ENCODE measurements at places on chromosomes 12 and 14.

DNA sequence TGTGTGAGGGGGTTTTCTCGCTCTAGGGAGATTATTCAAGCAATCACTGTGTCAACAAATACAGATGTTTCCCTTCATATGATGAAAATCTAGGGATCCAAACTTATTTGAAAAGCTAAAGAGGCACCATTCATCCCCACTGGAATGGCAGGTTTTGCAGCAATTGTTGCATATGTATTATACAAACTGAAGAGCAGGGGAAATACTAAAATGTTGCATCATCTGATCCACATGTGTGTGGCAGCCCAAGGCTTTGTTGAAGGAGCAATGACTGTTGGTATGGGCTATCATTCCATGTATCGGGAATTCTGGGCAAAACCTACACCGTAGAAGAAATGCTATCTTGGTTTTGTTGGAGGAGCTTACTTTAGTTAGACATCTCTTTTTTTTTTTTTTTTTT lies 4.1 kb upstream of the PRPF40B start:
- DNase-seq = no peak

DNA sequence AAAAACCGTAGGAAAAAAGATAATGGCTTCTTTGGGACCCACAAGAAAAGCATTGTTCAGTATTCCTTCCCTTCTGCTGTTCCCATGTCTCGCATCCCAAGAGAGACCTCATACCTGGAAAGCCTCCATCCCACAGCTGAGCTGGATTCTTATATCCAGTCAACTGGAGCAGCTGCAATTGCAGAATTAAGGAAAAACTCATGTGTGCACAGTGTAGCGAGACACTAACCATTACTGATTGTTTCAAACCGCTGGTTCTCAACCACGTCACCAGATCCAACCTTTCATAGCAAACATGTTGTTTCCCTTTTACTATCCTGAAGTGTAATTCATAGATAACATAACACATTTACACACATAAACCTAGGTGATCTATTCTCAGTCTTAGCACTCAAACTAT lies 5.5 kb upstream of the RNASE10 start:
- no peak for DNase-seq

- no peak for DNase-seq
These were observed 116.7 kb downstream of the PRKCH start for GRCh38 chr14:61438036-61438435.

GRCh38 chr14:90785471-90785870 lies 30.8 kb downstream of the TTC7B start:
- DNase-seq = no peak

GRCh38 chr12:28941248-28941647 lies 207.8 kb upstream of the FAR2 start:
- no peak for DNase-seq

DNA sequence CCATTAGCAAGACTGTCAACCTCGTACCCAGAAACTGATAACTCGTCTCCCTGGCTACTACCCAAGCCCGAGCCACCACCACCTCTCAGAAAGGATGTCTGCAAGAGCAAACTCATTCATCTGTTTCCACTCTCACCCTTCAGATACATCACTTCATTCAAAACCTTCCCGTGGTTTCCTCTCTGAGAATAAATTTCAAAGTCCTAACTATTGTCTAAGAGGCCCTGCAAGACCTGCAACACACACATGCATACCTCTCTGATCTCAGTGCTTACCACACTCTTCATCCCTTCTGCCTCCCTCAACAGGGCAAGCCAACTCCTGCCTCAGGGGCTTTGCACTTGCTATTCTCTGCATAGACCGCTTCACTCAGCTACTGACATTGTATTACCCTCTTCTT lies 40.6 kb downstream of the PPP1R13B start:
- no peak for DNase-seq

GRCh38 chr14:50451854-50452253 lies 55.2 kb upstream of the CDKL1 start:
- no peak for DNase-seq

DNA sequence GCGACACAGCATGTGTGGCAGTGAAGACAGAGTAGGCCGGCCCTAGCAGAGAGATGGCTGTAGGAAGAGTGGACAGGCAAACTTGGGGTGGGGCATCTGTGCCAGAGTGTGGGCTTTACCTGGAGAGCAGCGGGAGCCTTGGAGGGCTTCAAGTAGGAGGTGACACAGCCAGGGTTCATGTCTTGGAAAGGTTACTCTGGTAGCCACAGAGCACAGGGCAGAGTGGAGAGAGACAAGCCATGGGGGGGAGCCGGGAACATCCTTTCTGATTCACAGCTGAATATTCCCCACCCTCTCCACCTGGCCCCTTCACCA lies 53.5 kb upstream of the DIO3 start:
- no peak for DNase-seq

GRCh38 chr12:6635375-6635855 lies 344 bp downstream of the LPAR5 start:
- peak; percentile 53 for DNase-seq

GRCh38 chr12:18982226-18982949 lies 147.1 kb upstream of the PLEKHA5 start:
- no peak for DNase-seq

- no peak for DNase-seq
These were observed 13.3 kb downstream of the GLIPR1L2 start for GRCh38 chr12:75404231-75404630.

DNA sequence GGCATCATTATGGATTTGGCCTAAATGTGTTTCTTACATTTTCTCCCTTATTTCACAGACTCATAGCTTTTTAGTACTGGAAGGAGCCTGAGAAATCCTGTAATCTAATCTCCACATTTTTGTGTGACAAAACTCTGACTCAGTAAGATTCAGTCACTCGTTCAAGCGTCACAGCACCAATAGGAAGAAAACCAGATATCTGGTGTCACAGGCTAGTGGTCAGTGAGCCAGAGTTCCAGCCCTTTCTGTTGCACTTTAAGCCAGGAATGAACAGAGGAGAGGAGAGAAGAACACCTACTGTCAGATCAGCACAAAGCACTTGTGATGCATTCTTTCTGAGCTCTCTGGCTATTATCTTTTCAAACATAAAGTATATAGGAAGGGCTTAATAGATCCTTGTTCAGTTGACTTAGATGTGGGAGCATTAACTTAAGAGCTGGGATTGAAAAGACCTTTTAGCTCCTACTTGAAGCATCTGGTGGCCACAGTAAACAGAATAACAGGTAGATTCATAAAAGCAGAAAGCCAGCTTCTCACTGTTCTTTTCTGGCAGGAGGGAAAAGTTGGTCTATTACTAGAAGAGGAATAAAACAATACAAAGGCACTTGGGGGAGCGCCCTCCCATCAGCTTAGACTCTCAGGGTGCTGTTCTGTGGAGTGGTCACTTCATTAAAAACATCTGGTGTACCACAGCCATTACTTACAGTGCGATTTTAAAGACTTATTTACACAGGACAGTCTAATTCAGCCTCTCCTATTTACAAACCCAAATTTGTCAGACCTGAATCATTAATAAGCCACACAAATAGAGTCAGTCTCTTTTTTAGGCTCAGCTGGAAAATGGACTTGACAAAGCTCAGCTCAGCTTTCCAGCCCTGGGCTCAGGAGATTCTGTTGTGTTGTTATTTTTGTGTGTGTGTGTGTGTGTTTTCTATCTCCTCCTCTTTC lies 12.2 kb upstream of the NID2 start:
- no peak for DNase-seq

- no peak for DNase-seq
These were observed 1.5 kb downstream of the KRT73 start for GRCh38 chr12:52616680-52617402.

- no peak for DNase-seq
These were observed 721.3 kb upstream of the USP15 start for GRCh38 chr12:61538951-61539350.

GRCh38 chr14:27072589-27072988 lies 474.8 kb upstream of the NOVA1 start:
- DNase-seq = no peak

DNA sequence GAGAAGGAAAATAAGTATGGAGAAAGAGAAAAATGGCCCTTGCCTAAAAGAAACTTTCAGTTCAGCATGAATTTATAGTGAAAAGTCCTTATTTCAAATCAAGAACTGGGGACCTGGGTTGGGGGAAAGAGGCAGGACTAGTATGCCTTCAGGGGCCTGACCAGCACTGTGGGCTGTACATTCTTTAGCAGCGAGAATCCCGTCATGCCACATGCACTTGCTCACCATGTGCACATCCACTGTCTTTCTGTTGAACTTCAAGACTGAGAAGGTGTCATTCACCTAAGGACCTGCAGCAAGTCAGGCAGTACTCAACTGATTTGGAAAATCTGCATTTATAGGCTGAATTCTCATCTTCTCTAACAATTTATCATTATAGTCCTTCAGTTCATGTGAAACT lies 50.2 kb downstream of the RAB35 start:
- DNase-seq = no peak

DNA sequence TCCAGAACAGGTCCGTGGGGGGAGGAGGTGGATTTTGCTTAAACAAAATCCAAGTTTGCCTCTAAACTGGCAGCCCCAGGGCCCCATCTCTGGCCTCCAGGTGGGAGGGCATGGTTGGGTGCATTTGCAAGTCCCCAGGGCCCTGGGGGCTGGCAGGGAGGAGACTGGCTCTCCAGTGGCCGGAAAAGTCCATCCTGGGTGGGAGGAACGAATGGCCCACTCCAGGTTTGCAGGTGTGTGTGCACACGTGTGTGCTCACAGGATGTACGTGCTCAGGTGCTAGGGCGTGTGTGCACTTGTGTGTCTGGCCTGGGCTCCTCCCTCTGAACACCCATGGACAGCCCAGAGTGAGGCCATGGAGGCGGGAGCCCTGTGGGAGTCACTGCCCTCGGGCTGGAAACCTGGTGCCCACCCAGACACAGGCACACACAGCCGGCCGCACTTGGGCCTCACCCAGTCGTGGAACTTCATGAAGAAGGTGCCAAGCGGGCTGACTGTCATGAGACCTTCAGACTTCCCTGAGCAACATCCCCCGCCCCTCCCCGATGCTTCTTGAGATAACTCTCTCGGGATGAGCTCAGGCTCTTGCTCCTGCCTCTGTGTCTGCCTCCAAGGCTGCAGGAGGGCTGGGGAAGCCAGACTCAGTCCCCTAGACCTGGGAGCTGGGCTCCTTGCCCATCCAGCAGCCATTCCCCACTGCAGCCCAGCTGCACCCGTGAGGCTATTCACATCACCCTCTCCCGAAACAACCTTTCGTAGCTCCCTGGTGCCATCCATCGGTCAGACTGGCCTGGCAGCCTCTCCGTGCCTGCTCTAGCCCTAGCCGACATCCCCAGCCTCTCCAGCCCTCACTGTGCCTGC lies 9.4 kb downstream of the AHNAK2 start:
- DNase-seq = no peak

- no peak for DNase-seq
These were observed 38.3 kb downstream of the RAD51B start for GRCh38 chr14:67857778-67858350.

DNA sequence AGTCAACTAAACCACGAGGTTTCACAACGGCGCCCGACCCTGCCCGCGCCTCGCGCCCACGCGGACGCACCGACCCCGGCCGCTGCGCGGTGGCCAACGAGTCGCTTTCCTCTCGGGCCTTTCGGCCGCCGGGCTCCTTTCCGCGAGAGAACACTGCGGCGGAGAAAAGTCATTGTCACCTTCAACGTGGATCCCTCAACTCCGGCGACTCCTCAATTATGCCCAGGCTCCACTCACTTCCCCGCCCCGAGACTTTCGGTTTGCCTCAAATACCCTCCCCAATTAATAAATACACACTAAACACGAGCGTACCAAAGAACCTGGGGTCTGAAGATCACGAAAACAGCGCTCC lies 450 bp downstream of the SINHCAF start:
- DNase-seq = no peak

DNA sequence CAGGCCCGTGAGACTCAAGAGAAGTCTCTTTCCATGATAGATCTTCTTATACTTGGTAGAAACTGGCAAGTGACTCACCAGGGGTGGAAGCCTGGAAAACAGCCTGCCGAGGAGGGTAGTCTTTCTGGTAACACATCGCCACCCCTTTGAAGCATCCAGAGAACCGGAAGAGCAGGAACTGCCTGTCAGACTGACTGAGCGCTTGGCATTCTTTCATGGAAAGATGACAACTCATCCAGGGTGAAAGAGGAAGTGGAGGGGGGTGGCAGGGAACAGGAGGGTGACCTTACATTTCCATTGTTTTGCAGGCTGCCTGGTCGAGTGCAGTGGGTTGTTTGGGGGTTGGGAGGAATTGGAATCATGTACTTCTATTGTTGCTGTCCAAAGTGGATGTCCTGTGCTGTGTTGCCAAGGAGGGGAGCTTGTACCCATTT lies 34.5 kb downstream of the PRKCH start:
- DNase-seq = peak; percentile 72

- no peak for DNase-seq
These were observed 59.1 kb downstream of the FAM222A start for GRCh38 chr12:109772622-109773321.

DNA sequence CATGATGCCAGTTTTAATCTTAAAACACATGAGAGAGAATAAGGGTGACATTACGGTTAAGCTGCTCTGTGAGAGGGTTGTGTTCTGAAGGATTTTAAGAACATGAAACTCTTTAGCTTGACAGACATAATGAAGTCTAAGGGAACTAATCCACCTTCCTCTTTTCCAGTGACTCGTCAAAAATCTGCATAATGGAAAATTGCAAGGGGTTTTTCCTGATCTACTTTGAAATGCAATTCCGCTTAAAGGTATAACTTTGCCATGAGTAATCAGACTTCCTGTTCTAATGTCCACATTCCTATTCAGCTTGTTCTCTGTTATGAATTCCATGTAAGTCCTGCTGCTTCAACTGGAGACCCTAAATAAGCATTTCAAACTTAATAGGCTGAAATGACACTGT lies at the start of gene ZNF705A:
Gene ZNF705A, plus strand, starts transcription at position 171 of the 400 bp plus-strand sequence. CDS start 15,611 bp downstream, outside the sequence.
- no peak for DNase-seq

GRCh38 chr12:121209624-121210572 lies at the start of gene P2RX4:
Gene P2RX4 (plus strand): TSS chr12:121210129. CDS start chr12:121210165, 36 bp downstream.
- peak; percentile 85 for DNase-seq

- DNase-seq = no peak
These were observed 17.0 kb downstream of the PSEN1 start for GRCh38 chr14:73153272-73153671.

- DNase-seq = no peak
These were observed 63.3 kb downstream of the CALM1 start for GRCh38 chr14:90460136-90460535.

- DNase-seq = no peak
These were observed 25.4 kb downstream of the HSPB8 start for GRCh38 chr12:119204131-119204530.

- DNase-seq = no peak
These were observed 6.3 kb downstream of the GON7 start for GRCh38 chr14:93200553-93200952.

GRCh38 chr12:122356192-122356635 lies 66.3 kb downstream of the CLIP1 start:
- peak; percentile 63 for DNase-seq
